Renal cortical epithelial cell (primary cell): ENCODE measurements at places on chromosomes 5 and 9. TPM values are rescaled to one million over a fixed set of nuclear protein-coding genes. Genes with fewer than 3 reads are reported as not detected.

The PROB1 gene
- 0.52 and 2.8 TPM in 2 replicates for total RNA-seq

The ENG gene
- 0.87 and 6.8 TPM in 2 replicates for total RNA-seq

The SLC23A1 gene
- 1.4 and 3.0 TPM in 2 replicates for total RNA-seq

The NSMF gene
- 12.0 and 20.4 TPM in 2 replicates for total RNA-seq

The DOLPP1 gene
- 9.6 and 12.0 TPM in 2 replicates for total RNA-seq
